ENCODE measurements at places on chromosomes 2 and 18.

- DNase-seq, result no peak
These were observed 60.3 kb downstream of the RPIA start for GRCh38 chr2:88751768-88752167.

DNA sequence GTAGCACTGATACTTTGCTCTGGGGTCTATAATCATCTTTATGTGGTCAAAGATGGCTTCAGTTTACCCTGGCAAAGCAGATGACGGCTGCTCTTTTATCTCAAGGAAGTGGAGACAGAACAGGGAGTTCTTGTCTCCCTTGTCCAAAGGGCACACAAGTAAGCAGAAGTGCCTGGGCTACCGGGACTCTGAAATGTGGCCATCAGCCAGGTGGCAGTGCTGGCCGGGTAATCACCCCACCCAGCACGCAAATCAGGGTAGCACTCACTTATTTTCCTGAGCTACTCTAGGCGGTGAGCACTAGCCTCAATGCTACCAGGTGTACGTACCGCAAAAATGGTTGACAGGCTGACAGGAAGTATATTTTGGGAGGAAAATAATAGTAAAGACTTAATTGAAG, 119.7 kb upstream of the ETAA1 start:
- no peak for DNase-seq

DNA sequence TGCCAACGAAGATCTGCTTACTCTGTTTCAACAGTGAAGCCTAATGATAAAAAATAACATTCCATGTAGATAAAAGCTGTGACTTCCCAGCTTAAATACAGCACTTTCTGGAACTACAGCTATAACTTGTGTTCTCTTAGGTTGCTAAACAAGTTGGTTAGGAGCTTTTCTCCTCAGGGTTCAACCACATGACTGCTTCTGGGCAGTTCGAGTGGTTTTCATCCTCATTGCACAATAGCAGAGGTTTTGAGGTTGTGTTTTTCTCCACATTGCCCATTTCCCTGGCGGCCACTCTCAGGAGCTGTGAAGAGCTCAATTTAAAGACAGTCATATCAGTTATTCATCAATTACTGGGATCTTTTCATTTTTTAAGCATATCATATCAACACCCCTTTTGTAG, 102.2 kb upstream of the CYP1B1 start:
- no peak for DNase-seq

DNA sequence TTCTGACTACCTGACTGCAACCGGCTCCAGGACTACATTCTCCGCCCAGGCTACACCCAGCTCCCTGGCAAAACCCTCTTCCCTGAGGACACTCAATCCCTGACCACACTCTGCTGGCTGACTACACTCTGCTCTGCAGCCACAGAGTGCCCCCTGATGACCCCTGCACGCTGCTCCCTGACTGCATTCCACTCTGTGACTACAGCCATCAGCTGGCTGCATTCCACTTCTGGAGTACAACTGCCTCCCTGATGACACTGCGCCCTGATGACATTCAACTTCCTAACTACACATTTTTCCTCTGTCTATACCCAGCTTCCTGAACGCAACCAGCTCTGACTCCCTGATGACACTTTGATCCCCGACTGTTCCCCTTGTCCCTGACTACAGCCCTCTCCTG, 71.3 kb upstream of the NRXN1 start:
- peak; percentile 84 for DNase-seq

GRCh38 chr2:81260320-81260719, 955.8 kb upstream of the LRRTM1 start:
- no peak for DNase-seq

- DNase-seq, result no peak
These were observed 164.2 kb upstream of the SETBP1 start for GRCh38 chr18:44516450-44516849.

GRCh38 chr2:191053256-191053655, 39.3 kb upstream of the STAT1 start:
- no peak for DNase-seq

GRCh38 chr2:28601616-28602015, 105.8 kb downstream of the PLB1 start:
- no peak for DNase-seq

- DNase-seq, result no peak
These were observed 74.8 kb upstream of the FAM98A start for GRCh38 chr2:33673937-33674336.

DNA sequence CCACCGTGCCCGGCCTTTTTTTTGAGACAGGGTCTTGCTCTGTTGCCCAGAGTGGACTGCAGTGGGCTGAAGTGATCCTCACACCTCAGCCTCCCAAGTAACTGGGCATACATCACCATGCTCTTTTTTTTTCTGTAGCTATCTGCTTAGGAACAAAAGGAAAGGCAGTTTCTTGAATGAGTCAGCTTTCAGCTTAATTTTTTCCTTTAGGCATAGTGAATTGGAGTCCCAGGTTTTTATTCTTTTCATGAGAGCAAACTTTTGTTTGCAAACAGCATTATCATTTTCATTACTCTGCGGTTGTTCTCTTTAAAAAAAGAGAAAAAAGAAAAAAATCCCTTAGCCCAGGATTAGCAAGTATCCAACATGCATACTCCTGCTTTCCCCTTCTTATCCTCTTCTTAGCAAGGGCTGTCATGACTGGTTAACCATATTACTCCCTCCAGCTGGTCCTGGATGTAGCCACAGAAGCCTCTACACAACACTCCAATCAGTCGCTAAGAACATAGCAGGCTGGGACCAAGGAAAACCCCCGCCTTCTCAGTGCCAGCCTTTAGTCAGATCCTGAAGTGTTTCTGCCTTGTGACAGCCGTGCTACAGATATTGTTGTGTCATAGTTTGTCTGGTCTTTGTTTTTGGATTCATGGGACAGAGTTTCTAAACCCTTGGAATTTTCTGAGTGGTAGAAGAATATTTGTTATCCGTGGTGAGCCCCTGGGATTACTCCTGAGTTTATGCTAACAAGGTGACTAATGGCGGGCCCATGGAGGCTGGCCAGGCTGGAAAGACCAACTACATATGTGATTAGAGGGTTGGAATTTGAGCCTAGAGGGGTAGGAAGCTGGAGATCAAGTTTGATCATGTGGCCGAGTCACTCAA, 23.3 kb upstream of the ST3GAL5 start:
- DNase-seq, result no peak

- no peak for DNase-seq
These were observed 71.2 kb upstream of the STPG4 start for GRCh38 chr2:47226132-47226922.

DNA sequence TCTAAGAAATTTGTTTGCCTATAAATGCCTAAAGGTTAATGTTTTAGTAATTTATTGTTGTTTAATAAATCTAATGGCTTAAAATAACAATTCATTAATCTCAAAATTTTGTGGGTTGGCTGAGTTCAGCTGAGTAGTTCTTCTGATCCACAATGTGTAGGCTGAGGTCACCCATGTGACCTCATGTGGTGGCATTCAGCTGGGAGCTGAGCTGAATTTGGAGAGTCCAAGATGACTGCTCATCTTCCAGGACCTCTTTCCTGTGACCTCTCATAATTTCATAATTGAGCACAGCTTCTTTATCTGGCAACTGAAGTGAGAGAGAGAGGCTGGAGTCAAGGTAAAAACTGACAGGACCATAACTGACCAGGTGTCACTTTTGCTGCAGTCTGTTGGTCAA, 132.4 kb downstream of the TXNL1 start:
- no peak for DNase-seq

DNA sequence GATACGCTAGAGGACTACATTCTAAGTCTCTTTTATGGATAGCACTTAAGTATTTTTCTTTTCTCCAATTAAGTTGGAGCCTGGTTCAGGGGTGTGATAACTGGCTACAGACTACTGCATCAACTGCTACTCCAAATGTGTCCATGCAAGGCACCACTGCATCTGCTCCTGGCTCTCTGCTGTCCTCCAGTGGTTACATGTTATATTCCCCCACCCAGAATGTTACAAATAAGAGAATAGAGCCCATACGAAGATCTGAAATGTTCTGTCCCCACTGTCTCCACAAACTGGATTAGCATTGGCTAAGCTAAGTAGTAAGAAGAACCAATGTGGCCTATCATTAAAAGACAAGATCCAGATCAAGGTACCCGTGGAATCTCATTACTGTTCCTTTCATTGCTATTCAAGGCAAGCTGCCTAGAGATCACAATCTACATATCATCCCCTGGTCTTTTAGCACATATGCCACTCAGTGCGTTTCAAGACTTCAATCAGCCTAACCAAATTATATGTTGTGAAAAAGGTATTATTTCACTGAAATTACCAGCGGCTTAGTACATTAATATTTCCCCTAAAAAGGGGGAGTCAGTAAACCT, 308.3 kb upstream of the SLC8A1 start:
- no peak for DNase-seq

GRCh38 chr2:8563814-8564474, 117.9 kb upstream of the ID2 start:
- DNase-seq, result no peak

- no peak for DNase-seq
These were observed 445.6 kb downstream of the RND3 start for GRCh38 chr2:150041722-150042425.

GRCh38 chr2:81396417-81397019, 1092.0 kb upstream of the LRRTM1 start:
- no peak for DNase-seq

DNA sequence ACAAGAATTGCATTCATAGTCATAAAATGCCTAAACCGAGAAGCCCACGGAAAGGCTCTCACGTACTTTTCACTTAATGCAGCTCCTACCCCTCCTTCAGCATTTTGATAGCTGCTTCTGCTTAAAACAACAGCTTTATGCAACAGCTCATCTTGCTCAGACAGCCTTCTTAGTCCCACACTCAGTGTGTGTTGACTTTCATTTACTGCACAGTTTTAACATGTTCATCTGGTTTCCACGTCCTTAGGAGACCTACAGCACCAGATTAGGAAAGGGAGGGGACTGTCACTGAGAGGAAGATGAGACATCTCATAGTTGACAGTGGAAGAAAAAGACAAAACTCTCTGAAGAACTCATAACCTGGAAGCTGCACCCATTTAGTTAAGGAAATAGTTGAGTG, 435.4 kb downstream of the SETBP1 start:
- DNase-seq, result no peak

DNA sequence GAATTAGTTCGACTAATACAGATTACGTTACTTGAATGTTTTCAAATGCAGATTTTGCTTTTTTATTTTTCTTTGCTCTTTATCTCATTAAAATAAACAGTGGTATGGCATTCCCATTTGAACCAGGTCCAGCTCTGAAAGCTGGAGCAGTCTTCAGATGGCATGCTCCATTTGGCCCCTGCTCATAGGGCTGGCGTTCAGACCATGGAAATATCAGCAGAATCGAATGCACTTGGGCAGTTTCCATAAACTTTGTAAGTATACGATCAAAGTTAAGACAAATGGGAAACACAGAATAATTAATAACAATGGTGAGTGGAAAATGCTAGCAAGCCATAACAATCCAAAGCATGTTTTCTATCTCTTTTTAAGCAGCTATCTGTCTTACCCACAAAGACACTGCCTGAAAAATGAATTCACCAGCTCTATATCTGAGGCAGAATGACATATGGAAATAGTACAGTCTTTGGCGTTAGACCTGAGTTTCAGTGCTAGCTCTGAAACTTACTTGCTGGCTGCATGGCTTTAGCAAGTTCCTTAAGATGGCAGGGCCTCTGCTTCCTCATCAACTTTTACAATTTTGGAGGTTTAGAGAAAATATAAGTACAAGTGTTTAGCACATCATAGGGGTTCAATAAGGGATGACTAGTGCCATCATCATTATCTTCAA, 131.6 kb downstream of the BCL2 start:
- DNase-seq, result no peak

DNA sequence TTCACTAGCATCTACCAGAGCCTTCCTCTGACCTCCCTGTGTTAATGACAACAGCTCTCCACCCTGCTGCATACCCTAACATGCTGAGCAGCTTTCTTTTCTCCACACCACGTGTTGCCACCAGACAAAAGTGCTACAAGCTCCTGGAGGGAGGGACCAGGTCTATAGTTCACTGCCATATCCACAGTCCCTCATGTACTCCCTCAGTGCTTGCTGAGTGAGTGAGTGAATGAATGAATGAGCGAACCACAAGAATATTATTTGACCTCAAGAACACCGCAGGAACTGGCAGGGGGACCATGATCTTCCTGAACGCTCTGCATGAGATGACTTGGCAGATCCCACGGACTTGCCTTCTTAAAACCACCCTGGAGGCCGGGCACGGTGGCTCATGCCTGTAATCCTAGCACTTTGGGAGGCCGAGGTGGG, 47.4 kb upstream of the CAB39 start:
- no peak for DNase-seq

All from HS-27A (cell line).